PC-9 (cell line): ENCODE measurements at places on chromosomes 5 and 9. TPM values are rescaled to one million over a fixed set of nuclear protein-coding genes. Genes with fewer than 3 reads are reported as not detected.

NOXA1 gene
- 10.5 and 22.8 TPM in 2 replicates for total RNA-seq

GRCh38 chr5:113181853-113182490 lies 205.4 kb downstream of the DCP2 start:
- no peak for DNase-seq
- H3K4me3 ChIP-seq: no peak overlapping the region
- H3K4me1 ChIP-seq: no peaks in the 10 kb centered on the region

GRCh38 chr5:127608077-127608660 lies 40.7 kb upstream of the CTXN3 start:
- DNase-seq: no peak
- H3K4me3 ChIP-seq: no peak overlapping the region
- H3K4me1 ChIP-seq: no peaks in the 10 kb centered on the region
- no peaks in the 10 kb centered on the region for H3K36me3 ChIP-seq
- H3K27me3 ChIP-seq: no peaks in the 10 kb centered on the region

GRCh38 chr5:60687927-60688720 lies 11.8 kb downstream of the DEPDC1B start:
- no peaks in the 10 kb centered on the region for H3K36me3 ChIP-seq
- H3K4me3 ChIP-seq: no peak overlapping the region
- no peak for DNase-seq
- no peaks in the 10 kb centered on the region for H3K4me1 ChIP-seq

MARCHF11 gene
- total RNA-seq: not detected in 2 replicates

DNA sequence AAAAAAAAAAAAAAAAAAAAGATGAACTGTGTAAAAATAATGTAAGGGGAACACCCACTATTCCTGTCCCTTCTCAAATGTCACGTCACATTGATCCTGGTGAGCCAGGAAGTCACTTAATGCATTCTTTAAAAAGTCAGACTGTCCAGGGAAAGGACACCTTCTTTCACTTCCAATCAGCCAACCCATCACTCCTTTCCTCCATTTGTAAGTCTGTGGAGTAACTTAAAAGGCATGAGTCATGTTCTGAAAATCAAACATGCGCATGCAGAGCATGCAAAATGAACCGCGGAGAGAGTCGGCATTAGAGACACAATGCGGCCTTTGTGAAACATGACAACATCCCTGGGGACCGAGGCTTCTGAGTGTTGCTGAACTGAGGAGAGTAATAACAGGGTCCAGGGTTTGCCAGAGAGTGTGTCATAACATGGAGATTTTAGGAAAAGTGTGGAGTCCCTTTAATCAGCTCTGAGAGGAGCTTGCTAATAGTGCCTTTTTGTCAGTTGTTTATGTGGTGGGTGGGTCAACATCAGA lies 77.6 kb upstream of the SEMA6A start:
- no peaks in the 10 kb centered on the region for H3K4me1 ChIP-seq
- DNase-seq: no peak
- no peak overlapping the region for H3K27ac ChIP-seq
- H3K4me3 ChIP-seq: no peak overlapping the region
- no peaks in the 10 kb centered on the region for H3K36me3 ChIP-seq
- peaks cover 37% of the 10 kb centered on the region for H3K27me3 ChIP-seq

DNA sequence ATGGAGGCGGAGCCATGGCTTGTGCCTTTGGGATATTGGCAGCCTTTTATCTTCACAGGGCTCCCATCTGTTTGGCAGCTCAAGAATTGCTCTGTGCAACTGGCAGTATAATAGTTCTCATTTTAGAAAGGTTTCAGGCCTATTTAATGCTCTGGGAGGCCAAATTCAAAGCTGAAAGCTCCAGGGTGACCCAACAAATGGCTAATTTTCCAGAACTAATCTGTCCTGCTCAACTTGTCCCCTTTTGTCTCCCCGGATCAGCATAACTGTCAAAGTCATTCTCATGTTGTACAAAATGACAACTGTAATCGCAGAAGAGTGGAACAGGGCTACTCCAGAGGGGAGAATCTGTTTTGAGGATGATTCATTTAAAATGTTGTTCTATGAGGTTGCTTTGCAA lies 52.6 kb upstream of the CXCL14 start:
- H3K4me3 ChIP-seq: no peak overlapping the region
- no peaks in the 10 kb centered on the region for H3K4me1 ChIP-seq

- H3K36me3 ChIP-seq: no peaks in the 10 kb centered on the region
- H3K27ac ChIP-seq: no peak overlapping the region
- no peak overlapping the region for H3K4me3 ChIP-seq
- no peaks in the 10 kb centered on the region for H3K27me3 ChIP-seq
- no peak for DNase-seq
Measured at GRCh38 chr9:13137426-13137825, 142.1 kb downstream of the MPDZ start.

DNA sequence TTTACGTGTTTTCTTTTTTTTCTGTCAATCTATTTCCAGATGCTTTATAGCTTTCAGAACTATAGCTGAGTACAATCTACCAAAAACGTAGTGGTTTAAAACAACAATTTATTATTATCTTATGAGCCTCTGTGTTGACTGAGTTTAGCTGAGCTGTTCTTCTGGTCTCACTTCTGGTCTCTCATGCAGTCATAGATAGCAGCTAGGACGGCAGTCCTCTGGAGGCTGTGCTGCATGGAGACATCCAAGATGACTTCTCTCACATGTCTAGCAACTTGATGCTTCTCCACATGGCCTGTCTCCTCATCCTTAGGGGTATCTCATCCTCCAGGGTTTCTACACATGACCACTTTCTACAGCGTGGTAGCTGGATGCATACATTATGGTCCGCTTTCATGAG lies 22.0 kb upstream of the RAD23B start:
- H3K27me3 ChIP-seq: no peaks in the 10 kb centered on the region
- no peaks in the 10 kb centered on the region for H3K36me3 ChIP-seq
- peak overlapping the region; percentile 64 for H3K27ac ChIP-seq
- DNase-seq: no peak
- peaks cover 26% of the 10 kb centered on the region for H3K4me1 ChIP-seq

GRCh38 chr5:143569213-143569701 lies 165.8 kb upstream of the NR3C1 start:
- no peak for DNase-seq
- no peak overlapping the region for H3K4me3 ChIP-seq
- no peak overlapping the region for H3K27ac ChIP-seq
- H3K36me3 ChIP-seq: no peaks in the 10 kb centered on the region
- H3K27me3 ChIP-seq: no peaks in the 10 kb centered on the region

DNA sequence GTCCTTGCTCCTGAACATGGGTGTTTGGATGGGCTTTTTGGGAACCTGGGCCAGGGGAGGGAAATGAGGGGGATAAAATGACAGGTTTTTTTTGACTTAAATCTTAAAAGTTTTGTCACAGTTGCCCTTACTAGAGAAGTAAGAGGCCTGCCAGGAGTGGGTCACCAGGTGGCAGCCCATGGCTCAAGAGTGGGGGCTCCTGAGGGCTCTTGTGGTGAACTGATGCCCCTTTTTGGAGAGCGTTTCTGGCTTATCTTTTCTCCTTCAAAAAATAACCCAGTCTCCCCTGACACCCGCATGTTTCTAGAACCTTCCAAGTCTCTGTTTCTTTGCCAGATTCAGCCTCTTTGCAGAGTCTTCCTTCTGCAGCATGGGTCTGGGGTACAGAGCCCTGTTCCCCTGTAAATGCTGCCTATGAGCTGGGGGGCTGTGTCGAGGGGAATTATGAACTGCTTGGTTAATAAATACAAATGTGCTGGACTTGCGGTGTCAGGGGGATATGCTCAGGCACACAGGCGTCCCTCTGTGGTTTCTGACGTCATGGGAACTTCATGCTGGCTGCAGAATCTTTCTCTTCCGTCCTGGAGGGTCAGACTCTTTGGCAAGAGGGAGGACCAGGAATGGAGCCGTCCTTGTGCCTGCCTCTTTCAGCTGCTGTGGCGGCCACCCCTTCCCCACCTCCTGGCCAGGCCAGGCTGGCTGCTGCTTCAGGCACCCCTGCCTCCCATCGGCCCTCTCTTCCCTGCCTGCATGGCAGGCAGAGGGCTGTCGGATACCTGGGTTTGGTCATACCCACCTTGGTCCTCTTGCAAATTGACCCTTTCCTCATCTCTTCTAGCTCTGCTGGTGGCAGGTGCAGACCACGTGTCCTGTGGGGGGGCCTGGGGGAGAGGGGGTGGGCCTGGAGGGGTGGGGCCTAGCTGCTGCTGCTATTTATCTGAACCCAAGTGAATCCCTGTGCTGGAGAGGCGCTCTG lies 30.1 kb downstream of the PTPA start:
- 0 out of 2 replicates have a peak, but pooled peaks cover 5% of the 10 kb centered on the region for H3K36me3 ChIP-seq
- peak overlapping the region; percentile 100 for H3K27ac ChIP-seq
- no peak for DNase-seq

DNA sequence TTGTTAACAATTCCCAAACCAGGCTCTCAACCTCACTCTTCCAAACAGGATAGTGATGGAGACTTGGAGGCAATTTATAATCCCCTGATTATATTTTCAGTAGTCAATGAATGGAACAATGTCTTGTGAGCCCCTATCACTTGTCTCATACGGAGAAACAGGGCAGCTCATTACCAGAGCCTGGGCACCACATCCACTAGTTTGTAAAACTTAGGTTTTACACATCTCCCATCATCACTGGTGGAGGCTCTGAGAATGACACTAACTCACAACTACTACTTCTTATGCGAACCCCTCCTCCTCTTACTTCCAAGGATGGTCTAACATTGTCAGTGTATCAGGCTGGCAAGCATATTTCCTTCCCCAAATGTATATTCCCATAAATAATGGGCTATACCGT lies 253.7 kb downstream of the EPB41L4A start:
- H3K4me1 ChIP-seq: peaks cover 16% of the 10 kb centered on the region
- no peak overlapping the region for H3K4me3 ChIP-seq
- no peak for DNase-seq
- H3K27me3 ChIP-seq: no peaks in the 10 kb centered on the region
- peaks cover 29% of the 10 kb centered on the region for H3K36me3 ChIP-seq
- peak overlapping the region; percentile 54; the same call in 1 of the 2 replicates for H3K27ac ChIP-seq

IRX2 gene
- total RNA-seq: not detected in 2 replicates

PRR16 gene
- total RNA-seq: 2.8 and 5.0 TPM in 2 replicates

DNA sequence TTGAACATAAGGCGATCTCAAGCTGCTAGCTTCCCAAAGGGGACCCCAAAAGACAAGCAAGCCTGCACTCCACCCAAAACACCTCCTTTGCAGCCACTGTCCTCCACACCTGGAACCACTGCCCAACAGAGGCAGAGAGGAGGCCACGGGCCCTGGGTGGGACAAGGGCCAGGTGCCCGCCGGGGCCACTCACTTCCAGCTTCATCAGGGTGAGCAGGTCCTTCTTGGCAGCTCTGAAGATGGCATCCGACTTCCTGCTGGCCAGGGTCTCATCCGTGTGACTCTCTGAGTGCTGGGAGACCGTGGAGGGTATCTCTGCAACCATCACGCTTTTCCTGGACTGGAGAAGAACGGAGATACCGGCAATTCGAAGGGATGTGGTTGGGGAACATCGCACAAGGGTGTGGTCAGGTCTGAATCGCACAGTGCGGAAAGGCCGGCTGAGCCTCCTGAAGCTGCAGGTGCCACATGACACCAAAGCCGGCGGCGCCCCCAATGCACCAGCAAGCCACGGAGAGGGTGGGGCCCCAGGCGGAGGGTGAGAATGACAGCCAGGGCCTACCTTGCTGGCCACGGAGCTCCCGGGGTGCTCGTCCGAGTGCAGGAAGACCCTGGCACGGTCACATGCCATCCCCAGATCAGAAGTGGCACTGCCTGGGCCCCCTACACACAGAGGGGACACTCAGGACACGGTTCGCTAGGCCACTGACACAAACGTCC lies 44.6 kb downstream of the PNPLA7 start:
- H3K27ac ChIP-seq: no peak overlapping the region
- H3K36me3 ChIP-seq: no peaks in the 10 kb centered on the region
- H3K27me3 ChIP-seq: peaks cover 9% of the 10 kb centered on the region
- DNase-seq: no peak

FOXD4L6 gene
- total RNA-seq: 0.20 TPM in 1 of 2 replicates, not detected in the other

ACTBL2 gene
- 0.98 and 1.5 TPM in 2 replicates for total RNA-seq

LCN6 gene
- total RNA-seq: not detected in 2 replicates

GRCh38 chr5:137167187-137167586 lies 331.9 kb downstream of the SPOCK1 start:
- no peak overlapping the region for H3K4me3 ChIP-seq
- no peaks in the 10 kb centered on the region for H3K27me3 ChIP-seq
- H3K36me3 ChIP-seq: no peaks in the 10 kb centered on the region
- H3K4me1 ChIP-seq: peaks cover 12% of the 10 kb centered on the region
- no peak overlapping the region for H3K27ac ChIP-seq
- DNase-seq: no peak

FOXI1 gene
- not detected in 2 replicates for total RNA-seq

DNA sequence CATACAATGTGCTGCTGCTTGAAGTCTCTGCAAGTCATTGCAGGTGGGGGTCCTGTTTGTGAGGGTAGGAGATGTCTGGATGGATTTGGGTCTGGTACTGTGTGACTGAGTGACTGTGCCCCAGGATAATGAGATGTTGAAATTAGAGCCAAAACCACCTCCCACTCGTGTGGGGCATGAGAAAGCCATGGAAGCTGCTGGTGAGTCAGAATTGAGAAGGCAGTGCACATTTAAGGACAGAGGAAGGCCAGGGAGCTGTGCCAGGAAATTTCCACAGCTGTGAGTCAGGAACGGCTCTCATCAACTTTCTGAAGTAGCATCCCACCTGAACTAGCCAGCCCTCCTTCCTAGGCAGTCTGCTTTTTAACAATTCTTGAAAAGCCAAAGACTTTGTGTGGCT lies 229.8 kb downstream of the DRD1 start:
- H3K4me3 ChIP-seq: no peak overlapping the region
- no peaks in the 10 kb centered on the region for H3K4me1 ChIP-seq
- no peak overlapping the region for H3K27ac ChIP-seq
- peaks cover 45% of the 10 kb centered on the region for H3K27me3 ChIP-seq
- no peaks in the 10 kb centered on the region for H3K36me3 ChIP-seq
- DNase-seq: no peak

GRCh38 chr5:72194846-72195245 lies 87.6 kb downstream of the MAP1B start:
- no peak for DNase-seq
- H3K27me3 ChIP-seq: no peaks in the 10 kb centered on the region
- no peak overlapping the region for H3K27ac ChIP-seq

- H3K36me3 ChIP-seq: no peaks in the 10 kb centered on the region
- no peak overlapping the region for H3K4me3 ChIP-seq
- H3K27me3 ChIP-seq: no peaks in the 10 kb centered on the region
- H3K4me1 ChIP-seq: peaks cover 10% of the 10 kb centered on the region
Measured at GRCh38 chr5:133203317-133204305, 151.8 kb downstream of the HSPA4 start.

- no peak overlapping the region for H3K27ac ChIP-seq
- no peak overlapping the region for H3K4me3 ChIP-seq
- H3K4me1 ChIP-seq: no peaks in the 10 kb centered on the region
Measured at GRCh38 chr9:68704498-68704813, 584 bp upstream of the PIP5K1B start.

GRCh38 chr5:178267245-178267644 lies 34.6 kb upstream of the PHYKPL start:
- H3K4me1 ChIP-seq: no peaks in the 10 kb centered on the region
- no peaks in the 10 kb centered on the region for H3K36me3 ChIP-seq
- peaks cover 94% of the 10 kb centered on the region for H3K27me3 ChIP-seq
- no peak for DNase-seq
- no peak overlapping the region for H3K4me3 ChIP-seq
- no peak overlapping the region for H3K27ac ChIP-seq

GRCh38 chr9:118928722-118929121 lies 440.5 kb downstream of the BRINP1 start:
- H3K27me3 ChIP-seq: no peaks in the 10 kb centered on the region
- no peaks in the 10 kb centered on the region for H3K4me1 ChIP-seq
- H3K27ac ChIP-seq: no peak overlapping the region
- no peak overlapping the region for H3K4me3 ChIP-seq

CYLC2 gene
- not detected in 2 replicates for total RNA-seq

- no peak for DNase-seq
- H3K27ac ChIP-seq: no peak overlapping the region
Measured at GRCh38 chr5:124061663-124062062, 549.7 kb downstream of the CSNK1G3 start.
